ENCODE measurements at places on chromosomes 13 and 19. TPM values are rescaled to one million over a fixed set of nuclear protein-coding genes. Genes with fewer than 3 reads are reported as not detected.
A peak's percentile ranks its signal among the peaks of the same experiment; 100 is the strongest.

DNA sequence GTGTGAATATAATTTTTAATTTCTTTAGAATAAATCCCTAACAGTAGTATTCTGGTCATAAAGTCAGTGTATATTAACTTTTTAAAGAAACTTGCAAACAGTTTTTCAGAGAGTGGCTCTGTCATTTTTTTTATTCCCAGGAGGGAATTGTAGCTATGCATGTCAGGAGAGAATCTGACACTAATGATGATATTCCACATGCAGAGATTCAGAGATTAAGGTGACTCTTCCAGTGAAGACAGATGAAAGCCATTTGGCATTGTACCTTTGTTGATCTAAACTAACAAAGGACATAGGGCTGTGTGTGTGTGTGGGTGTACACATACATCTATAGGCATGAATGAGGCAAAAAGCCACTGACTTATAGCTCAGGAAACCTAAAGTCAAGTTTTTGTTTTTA lies 99.9 kb downstream of the TNFSF13B start:
- DNase-seq = no peak

DNA sequence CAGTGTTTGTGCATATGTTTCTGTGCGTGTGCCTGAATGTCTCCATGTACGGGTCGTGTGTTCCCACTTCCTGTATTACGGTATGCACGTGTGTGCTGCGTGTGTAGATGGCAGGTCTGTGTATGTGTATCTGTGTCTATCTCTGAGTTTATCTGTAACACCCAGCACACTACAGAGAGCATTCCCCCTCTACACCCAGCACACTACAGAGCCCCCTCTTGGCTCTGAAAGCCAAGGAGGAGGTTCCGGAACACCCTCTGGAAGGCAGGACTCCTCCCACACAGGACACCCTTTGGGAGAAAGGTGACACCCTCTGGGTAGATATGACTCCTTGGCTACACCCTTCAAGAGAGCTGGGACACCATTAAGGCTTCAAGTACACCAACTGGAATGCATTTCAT lies 2.1 kb upstream of the ERFL start:
- no peak for DNase-seq

DNA sequence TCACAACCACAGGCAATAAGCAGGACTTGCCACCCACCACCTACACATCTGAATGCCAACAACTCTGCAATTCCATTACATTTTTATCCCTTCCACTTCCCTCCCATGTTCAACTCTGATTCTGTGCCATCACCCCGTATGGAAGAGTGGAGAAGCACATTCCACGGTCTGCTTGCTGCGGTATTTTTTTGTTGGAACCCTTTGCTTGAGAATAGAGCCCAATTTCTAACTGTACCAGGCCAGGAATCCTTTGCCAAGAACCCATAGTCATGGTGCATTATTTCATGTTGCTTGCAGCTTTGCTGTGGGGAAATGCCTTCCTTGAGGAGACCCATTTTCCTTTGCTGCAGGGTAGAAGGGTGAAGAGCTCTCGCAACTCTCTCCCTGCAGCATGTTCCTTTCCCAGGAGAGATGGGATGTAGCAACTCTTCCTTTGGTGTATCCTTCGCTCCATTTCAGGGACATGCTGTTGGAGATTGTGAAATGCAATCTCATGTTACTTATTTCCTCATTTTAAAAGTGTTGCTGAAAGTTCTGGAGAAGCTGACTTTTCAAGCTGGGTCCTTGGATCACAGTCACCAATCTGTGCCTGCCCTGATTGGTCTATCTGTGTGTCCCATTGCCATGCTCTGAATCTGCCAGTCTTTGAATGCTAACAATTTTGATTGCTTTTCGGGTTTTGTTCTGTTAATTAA lies 69.8 kb upstream of the STARD13 start:
- DNase-seq = no peak

- DNase-seq = peak; percentile 60
These were observed 6.5 kb upstream of the OPA3 start for GRCh38 chr19:45591004-45591637.

DNA sequence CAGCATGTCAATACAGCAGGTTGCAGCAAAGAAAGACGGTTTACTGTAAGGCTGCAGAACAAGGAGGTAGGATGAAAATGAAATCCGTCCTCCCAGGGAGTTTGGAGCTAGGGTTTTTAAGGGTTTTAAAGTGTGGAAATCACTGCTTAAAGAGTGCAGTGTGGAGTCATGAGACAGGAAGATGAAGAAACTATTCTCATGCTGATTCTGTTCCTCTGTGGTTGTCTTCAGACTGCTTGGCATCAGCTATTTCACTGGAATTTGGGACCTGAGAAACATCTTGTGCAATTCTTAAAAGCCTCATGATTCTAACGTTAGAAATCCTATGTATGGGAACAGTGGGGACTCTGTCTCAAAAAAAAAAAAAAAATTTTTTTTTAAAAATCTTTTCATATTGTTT lies 11.4 kb downstream of the ZNF331 start:
- DNase-seq = no peak

GRCh38 chr19:49635530-49636232 lies 4.3 kb downstream of the RRAS start:
- no peak for DNase-seq

DNA sequence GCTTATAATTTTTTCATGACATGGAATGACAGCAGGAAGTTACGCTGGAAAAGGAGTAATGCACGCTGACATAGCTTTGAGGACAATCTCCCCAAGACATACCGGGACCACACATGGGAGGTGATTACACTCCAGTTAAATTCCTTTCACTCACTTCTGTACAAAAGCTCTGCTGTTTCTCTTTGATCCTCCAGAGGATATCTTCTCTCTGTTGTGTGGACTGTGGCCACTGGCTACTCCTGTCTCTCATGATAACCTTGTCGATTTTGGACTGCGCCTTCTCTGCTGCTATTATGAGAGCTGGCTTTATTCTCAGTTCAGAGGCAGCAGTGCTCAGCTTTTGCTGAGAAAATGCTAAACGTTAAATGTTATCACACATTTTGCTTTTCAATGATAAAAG lies 464.6 kb downstream of the FGF9 start:
- DNase-seq = no peak

GRCh38 chr19:34135054-34135800 lies 37.1 kb upstream of the LSM14A start:
- DNase-seq = no peak

- peak; percentile 93 for DNase-seq
These were observed 1.4 kb upstream of the CCDC97 start for GRCh38 chr19:41308450-41309179.

Gene GAPDHS
- total RNA-seq = not detected

Gene VSTM2B
- not detected for total RNA-seq

DNA sequence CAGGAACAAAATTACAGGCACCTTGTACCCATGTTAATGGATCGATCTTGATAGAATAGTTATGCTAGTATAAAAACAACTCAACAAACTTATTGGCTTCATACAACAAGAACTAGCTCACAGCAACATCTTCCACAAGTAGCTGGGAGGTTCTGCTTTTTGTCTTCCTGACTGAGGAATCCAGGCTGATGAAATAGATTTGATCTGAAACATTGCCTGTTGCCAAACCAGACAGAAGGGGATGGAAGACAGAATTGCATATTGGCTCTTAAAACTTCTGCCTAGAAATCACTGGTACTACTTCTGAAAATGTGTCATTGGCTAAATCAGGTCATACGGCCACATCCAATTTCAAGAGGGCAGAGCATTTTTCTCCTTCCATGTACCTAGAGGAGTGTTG lies 267.3 kb downstream of the RFC3 start:
- no peak for DNase-seq

Gene NFIC
- total RNA-seq = 14.0 TPM

- no peak for DNase-seq
These were observed 120.9 kb downstream of the RBM26 start for GRCh38 chr13:79285159-79285558.

DNA sequence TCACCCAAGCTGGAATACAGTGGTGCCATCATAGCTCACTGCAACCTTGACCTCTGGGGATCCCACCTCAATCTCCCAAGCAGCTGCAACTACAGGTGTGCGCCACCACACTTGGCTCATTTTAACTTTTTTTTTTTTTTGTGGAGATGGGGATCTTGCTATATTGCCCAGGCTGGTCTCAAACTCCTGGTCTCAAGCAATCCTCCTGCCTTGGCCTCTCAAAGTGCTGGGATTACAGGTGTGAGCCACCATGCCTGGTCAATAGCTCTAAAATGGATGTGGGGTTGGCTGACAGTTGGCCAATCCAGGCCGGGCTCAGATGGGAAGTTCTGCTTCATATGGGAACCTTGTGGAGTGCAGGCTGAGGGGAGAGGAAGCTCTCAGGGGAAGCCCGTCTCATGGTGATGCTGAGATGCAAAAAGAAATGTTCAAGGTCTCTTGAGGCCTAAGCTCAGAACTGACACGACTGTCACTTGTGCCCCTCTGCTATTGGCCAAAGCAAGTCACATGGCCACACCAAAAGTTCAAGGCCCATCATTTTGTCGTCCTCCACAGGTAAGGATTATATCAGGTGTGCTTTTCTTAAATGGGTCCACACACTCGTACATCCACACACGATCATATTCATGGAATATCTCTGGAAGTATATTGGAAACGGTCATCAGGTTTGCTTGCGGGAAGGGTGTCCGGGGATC lies 6.8 kb upstream of the KLC3 start:
- DNase-seq = no peak

DNA sequence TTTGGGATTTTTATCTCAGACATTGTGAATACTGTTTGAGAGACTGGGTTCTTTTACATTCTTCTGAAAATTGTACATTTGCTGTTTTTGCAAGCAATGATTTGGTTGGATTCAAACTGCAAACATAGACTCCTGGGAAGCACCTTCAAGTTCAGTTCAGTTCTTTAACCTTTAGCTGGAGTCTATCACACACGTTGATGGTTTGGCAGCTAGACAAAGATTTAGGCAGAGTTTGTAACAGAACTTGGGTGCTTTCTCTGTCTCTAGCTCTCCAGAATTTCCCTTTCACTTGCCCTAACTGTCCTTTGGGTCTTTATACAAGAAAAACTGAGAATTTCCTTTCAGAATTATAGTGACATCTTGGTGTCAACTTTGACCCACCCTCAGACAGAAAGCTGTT lies 556.6 kb downstream of the DIAPH3 start:
- DNase-seq = no peak

- DNase-seq = no peak
These were observed 6.0 kb downstream of the SIGLEC11 start for GRCh38 chr19:49954933-49955332.

Gene KLF1
- total RNA-seq = not detected

DNA sequence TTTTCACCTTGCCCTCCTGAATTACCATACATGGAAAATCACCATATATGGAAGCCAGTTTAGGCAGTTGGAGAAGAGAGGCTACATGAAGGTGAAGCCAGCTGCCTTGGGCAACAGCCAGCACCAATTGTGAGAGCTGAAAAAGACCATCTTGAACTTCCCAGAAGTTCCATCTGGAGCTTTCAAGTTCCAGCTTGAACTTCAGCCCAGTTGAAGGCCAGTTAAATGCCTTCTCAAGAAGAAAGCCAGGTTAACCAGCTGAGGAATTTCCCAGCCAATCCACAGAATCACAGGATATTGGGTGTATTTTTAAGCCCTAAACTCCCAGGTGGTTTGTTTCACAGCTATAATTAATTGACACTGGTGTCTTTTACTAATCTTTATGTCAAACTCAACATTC lies 713.6 kb upstream of the MIR17HG start:
- no peak for DNase-seq

GRCh38 chr19:33532859-33533460 lies 11.4 kb upstream of the PEPD start:
- DNase-seq = no peak

GRCh38 chr13:102698649-102698980 lies 3.8 kb upstream of the METTL21C start:
- DNase-seq = no peak

Gene FOXA3
- total RNA-seq = not detected

Gene FUT3
- total RNA-seq = not detected

DNA sequence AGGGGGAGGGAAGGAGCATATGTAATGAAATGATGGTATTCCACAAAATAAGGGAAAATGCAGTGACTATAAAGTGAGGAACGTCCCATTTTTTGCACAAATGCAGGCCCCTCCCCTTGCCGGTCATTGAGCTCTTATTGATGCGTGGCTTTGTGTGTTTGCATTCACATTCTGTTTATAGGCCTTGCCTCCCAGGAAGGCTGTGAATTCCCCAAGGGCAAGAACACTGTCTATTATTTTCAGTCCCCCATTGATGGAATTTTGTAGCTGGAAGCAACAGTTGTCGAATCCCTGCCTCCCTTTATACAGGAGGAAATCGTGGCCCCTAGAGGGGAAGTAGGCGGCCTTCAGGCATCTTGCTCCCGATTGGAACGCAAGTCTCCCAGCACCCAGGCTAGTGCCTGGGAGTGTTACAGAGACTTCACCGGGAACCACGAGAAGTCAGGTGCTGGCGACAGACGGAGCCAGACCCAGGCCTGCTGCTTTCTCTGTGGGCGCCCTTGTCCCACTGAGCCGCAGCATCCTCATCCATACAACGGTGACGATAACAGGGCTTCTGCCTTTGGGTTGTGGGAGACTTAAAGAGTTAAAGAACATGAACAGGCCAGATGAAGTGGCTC lies 6.9 kb downstream of the SBSN start:
- no peak for DNase-seq

GRCh38 chr13:113141601-113141970 lies 16.9 kb upstream of the PROZ start:
- no peak for DNase-seq

Gene SELENOV
- total RNA-seq = not detected

DNA sequence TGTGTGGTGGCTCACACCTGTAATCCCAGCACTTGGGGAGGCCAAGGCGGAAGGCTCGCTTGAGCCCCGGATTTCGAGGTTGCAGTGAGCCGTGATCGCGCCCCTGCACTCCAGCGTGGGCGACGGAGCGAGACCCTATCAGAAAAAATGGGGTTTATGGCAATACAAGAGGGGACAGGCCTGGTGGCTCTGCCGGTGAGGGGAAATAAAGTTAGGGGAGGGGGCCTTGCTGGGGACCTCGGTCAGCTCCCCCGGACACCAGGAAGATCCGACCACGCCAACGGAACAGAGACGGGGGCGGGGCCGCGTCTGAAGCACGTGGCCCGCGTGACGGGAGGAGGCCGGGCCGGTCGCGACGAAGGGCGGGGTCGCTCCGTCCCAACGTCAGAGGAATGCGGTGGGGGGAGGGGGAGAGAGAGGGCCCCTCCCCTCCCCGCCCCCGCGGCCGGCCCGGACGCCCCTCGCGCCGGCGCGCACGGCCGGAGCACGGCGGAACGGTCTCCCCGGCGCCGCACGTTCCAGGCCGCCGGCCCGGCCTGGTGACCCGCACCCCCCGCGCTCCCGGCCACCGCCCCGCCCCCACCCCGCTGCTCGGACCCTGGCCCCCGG lies 1.9 kb upstream of the HNRNPL start:
- DNase-seq = peak; percentile 94

Gene CD70
- total RNA-seq = 16.9 TPM

Gene HS6ST3
- not detected for total RNA-seq

Gene SOX1
- total RNA-seq = not detected

Gene CGB3
- not detected for total RNA-seq

Gene ANKRD27
- total RNA-seq = 45.3 TPM

Gene TMEM161A
- total RNA-seq = 22.8 TPM

Gene PDE4C
- 0.08 TPM for total RNA-seq

DNA sequence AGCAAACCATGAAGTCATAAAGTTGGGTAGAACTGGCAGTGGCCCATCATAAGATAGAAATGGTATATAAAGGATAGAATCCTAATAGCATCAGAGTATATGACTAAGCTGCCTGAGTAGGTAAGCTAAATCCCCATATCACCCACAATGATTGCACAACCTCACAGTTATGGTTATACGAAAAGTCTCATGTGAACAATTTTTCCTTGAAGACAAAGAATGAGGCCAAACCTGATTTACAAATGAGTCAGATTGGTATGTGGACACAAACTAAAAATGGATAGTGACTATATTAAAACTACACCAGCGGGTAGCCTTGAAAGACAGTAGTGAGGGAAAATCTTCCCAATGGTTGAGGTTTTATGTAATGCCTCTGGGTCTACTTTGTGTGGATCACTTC lies 40.9 kb upstream of the UFM1 start:
- no peak for DNase-seq
